RWPE1 (cell line): ENCODE measurements at places on chromosomes 5 and 9.
A peak's percentile ranks its signal among the peaks of the same experiment; 100 is the strongest.

- peak; percentile 5 for DNase-seq
These were observed 101.0 kb upstream of the GABRG2 start for GRCh38 chr5:161966564-161966963.

- DNase-seq = peak; percentile 20
These were observed 383.3 kb upstream of the ZNF462 start for GRCh38 chr9:106479679-106480078.

DNA sequence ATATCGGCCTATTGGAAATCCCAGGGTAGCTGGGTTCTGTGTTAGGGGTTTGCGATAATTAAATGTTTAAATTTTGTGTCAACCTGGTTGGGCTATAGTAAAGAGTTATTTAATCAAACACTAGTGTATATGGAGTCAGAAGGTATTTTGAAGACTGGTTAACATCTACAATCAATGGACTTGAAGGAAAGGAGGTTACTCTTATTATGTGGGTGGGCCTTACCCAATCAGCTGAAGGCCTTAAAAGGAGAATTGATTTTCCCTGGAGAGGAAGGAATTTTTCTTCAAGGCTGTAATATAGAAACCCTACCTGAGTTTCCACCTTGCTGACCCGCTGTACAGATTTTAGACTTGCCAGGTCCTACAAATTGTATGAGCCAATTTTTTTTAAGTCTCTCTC is 411.4 kb downstream of the IRX1 start:
- DNase-seq = no peak

DNA sequence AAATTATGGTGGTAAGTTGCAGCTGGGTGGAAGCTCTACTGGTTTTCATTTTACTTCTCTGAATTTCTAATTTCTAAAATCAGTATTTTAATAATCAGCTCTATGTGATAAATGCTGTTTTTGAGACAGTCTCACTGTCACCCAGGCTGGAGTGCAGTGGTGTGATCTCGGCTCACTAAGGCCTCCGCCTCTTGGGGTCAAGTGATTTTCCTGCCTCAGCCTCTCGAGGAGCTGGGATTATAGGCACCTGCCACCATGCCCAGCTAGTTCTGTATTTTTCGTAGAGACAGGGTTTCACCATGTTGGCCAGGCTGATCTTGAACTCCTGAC is 1.5 kb upstream of the RALGDS start:
- DNase-seq = no peak

DNA sequence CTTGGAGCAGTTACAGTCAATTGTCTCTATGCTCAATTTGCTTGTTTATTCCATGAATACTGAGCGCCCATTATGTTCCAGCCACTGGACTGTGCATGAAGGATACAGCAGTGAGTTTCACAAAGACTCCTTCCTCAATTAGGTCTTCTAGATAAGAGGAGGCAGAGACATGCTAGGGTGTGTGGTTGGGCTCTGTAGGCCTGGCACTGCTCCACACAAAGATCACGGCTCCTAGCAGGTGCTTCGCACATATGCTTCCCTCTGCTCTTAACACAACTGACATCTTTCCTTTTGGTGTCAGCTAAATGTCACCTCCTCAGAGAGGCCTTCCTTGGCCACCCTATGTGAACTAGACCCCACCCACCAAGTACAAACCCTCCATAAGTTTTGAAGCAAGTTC is 10.9 kb downstream of the IL12B start:
- no peak for DNase-seq

DNA sequence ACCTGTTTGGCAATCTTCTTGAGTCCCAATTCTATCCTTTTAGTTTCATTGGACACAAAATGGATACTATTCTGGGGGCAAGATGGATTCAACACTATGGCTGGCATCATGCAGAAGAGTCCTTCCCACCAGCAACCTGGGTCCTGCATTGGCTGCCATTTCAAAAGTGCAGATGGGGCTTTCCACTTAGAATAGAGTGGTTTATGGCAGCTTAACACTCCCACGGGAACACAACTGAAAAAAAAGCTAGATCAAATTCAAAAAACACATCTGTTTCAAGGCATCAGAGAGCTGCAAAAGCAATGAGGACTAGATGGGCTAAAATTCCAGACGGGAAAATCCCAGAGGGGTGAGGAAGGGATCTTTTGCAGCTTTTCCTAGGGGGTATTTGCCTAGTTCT is 11.2 kb upstream of the HMHB1 start:
- no peak for DNase-seq

DNA sequence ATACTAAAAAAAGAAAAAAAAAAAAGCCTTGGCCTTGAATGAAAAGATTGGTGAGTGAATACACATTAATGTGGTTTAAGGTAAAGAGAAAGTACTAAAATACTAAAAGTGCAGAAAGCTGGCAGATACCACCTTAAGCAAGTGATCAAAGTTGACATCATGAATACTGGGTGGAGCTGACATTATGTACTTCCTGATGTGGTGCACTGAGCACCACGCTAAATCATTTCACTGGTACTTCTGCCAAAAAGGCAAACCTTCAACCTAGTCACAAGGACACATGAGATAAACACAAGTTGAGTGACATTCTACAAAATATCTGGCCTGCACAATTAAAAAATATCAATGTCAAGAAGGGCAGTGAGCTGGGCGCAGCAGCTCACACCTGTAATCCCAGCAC is 33.8 kb upstream of the PANK3 start:
- no peak for DNase-seq

DNA sequence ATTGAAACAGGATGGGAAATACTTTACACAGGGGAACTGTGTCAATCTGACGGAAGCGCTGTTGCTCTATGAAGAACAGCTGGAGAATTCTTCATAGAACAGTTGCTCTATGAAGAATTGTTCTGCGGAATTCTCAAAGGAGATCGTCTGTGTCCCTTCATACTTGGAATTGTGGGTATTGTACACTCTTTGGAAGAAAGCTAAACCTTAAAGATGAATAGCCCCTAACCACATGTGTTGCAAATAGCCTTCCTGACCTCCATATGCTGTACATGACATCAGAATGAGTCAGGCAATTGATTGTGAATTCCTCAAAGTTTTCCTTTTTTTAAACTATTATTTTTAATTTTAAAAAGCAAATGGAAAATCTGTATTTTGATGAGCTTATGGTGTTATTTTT is 15.6 kb downstream of the NIM1K start:
- no peak for DNase-seq
